Activated CD8-positive, alpha-beta memory T cell treated with anti-CD3 and anti-CD28 coated beads, Interleukin-2, amount 10 ng/mL, durations not matched to agents 7 days and 5 days (primary cell): ENCODE measurements at places on chromosomes 13 and 19. TPM values are rescaled to one million over a fixed set of nuclear protein-coding genes. Genes with fewer than 3 reads are reported as not detected.

ADGRE2 gene
- total RNA-seq = 0.49 TPM

PLPPR3 gene
- not detected for total RNA-seq

DNA sequence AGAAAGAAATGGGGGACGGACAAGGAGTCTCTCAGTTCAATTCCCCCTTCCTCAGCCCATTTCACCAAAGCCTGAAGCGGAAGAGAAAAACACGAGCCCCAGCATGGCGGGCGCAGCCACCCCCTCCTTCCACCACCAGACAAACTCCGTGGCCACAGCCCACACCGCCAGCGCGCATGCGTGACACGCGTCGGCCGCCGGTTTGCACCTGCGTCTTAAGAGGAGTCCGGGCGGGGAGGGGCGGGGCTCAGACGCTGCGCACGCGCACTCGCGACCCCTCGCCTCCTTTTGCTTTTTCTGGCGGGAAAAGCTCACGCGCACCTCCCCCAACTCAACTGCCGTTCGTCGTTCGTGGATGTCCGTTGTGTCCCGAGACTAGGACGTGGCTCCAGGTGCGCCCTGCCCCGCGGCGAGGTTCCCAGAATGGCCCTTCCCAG lies at the start of gene KASH5:
TSS of gene KASH5 (plus strand) at position 314 of the 437 bp plus-strand sequence. CDS start 2,635 bp downstream, outside the sequence.
- DNase-seq = peak; percentile 92

DNA sequence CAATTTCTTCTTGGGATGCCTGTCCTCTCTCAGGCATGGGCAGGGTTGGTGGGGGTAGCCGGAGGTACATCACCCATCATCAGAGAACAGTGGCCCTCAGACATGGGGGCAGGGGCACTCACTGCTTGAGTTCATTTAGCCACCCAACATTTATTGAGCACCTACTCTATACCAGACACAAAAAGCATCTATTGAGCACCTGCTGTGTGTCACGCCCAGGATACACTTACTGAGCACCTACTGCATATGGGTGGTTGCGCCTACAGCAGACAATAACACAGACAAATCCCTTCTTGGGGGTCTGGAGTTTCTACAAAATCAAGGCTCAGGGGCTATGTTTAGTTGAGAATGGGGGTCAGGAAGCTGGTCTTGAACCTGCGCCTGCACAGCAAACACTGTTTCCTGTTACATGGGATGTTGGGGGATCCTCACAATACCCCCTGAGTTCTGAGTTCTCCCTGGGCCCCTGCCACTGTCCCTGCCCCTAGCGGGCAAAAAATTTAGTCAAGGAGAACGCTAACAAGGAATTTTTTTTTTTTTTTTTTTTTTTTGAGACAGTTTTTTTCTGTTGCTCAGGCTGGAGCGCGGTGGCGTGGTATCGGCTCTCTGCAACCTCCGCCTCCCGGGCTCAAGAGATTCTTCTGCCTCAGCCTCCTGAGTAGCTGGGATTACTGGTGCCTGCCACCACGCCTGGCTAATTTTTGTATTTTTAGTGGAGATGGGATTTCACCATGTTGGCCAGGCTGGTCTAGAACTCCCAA lies 11.6 kb downstream of the RCN3 start:
- no peak for DNase-seq

DNA sequence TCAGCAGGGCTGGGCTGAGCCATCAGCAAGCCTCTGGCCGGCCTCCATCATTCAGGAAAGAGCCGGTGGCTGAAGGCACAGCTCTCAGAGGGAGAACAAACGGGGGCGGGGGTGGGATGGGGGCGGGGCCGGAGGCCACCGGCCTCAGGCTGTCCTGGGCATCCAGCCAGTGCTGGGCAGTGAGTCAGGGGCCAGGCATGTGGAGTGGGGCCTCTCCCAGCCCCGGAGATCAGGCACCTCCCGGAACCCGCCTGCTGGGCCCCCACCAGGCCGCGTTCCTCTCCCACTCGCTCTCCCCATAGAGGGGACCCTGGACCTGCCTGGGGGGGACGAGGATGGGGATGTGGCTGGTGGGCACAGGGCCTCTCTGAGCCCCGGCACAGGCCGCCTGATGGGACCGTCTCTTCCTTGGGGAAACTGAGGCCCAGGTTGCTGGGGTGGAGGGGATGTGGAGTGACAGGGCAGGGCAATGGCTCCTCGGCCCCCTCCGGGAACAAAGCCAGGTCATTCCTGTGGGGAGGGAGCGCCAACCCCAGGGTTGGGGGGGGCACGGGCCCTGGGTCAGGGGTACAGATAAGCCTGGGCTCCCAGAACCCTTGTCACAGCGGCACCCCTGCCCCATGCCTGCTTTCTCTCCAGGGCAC lies 12.9 kb downstream of the SPC24 start:
- DNase-seq = no peak

RYR1 gene
- total RNA-seq = 1.6 TPM

GRCh38 chr13:113616991-113617749 lies 32.6 kb downstream of the TFDP1 start:
- no peak for DNase-seq

- peak; percentile 98 for DNase-seq
Measured at GRCh38 chr19:2084993-2085720, 11.0 kb downstream of the MOB3A start.

DNA sequence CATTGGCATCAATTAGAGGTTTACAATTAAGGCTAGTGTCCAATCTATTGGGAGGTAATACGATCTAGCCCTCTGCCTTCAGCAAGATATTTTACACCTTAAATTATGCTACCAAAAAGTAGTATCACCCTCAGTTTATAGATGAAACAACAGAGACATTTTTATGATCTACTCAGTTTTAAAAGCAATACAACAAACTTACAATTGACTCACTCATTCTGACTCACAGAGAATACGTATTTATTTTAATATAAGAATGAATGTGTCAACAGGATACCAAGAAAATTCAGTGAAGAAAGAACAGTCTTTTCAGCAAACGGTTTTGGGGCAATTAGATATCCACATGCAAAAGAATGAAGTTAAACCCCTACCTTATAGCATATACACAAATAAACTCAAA lies 32.5 kb upstream of the STARD13 start:
- no peak for DNase-seq
